ENCODE measurements at places on chromosomes 5 and 9.

- no peak for DNase-seq
Measured at GRCh38 chr9:79616971-79617370, 45.2 kb downstream of the TLE4 start.

DNA sequence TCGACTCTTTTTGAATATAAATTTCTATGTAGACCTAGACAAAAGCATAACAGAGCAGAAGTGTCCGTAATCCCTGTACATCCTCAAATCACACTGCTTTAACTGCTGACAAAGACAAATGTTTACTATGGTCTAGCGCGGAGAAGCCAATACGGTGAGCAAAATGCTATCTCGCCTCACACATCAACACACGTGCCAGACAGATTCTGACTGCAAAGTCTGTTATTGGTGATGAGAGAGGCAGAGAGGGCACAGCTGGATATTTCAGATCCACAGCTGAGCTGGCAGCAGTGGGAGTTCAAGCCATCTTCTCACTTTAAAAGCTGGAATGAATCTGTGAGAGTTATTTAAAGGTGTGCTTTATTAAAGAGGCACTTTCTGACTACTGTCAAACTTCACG lies 124.3 kb downstream of the ARL15 start:
- no peak for DNase-seq

- no peak for DNase-seq
Measured at GRCh38 chr9:37025071-37025822, 8.8 kb downstream of the PAX5 start.

DNA sequence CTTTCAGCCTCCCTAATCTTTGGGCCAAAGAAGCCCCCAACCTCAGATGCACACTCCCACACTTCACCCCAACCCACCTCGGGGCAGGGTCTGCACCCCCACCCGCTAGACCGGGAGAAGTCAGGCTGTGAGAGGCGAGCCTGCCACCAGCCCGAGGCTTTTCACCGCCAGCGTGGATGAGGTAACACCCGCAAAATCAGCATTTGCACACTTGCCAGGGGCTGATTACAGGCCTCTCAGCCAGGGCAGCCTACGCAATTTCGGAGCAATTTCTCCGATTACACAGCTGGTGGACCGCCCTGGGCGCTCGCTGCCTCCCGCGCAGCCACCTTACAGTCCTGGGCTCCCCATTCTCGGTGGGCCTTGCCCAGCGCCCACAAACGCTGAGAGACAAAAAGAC lies 68.5 kb downstream of the FOXD1 start:
- no peak for DNase-seq

- DNase-seq, result peak; percentile 28
Measured at GRCh38 chr5:76544268-76544926, 78.8 kb downstream of the F2RL2 start.

DNA sequence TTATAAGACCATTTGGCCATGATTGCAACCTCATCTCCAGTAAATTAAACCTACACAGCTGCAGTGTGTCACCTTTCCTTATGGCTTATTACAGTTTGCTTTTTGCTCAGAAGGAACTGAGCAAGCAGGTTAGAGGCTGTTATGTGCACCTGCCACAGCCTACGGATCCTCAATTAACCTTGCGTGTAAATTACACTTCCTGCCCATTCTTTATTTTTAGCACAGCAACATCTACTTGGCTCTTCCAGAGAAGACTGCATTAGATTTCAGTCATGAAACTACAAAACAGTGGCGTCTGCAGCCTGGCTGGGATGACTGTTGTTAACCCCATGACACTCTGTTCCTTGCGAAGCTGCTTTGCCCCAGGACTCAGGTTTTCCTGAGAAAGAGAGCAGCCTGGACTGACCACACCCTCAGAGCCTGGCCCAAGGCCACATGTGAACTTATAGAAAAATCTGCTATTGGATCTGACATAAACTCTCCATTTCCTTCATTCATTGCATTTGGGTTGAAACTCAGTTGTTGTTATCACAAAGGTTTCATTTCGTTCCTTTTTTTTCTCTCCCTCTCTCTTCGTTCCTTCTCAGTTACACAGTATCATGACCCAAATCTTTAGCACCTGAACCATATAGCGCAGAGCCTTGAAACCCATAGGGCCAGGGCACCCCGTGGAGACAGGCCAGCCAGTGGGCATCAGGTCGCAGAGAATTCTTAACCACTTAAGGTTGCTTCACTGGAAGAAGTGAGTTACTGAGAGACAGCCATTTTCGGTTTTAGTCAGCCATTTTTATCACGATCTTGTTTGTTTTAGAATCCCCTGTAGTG lies 138.6 kb downstream of the PALM2AKAP2 start:
- DNase-seq, result no peak

GRCh38 chr9:13900449-13900848 lies 413.5 kb downstream of the NFIB start:
- DNase-seq, result no peak

- no peak for DNase-seq
Measured at GRCh38 chr9:92504881-92505280, 22.6 kb upstream of the ASPN start.

GRCh38 chr9:133991214-133991921 lies 756 bp downstream of the VAV2 start:
- DNase-seq, result no peak

DNA sequence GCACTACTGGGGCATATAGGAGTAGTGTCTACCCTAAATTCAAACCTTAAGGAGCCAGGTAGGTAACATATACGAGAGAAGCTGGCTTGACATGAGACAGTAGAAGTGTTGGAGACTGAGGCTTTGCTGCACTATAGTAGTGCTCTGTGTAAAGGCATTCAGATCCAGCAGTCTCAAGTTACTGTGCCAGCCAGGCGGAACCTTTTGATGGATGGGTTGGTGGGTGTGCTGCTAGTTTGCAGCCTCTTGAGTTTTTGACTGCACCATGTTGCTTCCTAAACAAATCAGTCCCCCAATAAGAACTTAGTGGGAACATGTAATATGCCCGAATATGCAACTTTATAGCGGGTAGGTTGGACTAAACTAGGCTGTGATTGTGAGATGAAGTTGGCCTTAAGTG lies 1.5 kb downstream of the CLTA start:
- DNase-seq, result no peak

DNA sequence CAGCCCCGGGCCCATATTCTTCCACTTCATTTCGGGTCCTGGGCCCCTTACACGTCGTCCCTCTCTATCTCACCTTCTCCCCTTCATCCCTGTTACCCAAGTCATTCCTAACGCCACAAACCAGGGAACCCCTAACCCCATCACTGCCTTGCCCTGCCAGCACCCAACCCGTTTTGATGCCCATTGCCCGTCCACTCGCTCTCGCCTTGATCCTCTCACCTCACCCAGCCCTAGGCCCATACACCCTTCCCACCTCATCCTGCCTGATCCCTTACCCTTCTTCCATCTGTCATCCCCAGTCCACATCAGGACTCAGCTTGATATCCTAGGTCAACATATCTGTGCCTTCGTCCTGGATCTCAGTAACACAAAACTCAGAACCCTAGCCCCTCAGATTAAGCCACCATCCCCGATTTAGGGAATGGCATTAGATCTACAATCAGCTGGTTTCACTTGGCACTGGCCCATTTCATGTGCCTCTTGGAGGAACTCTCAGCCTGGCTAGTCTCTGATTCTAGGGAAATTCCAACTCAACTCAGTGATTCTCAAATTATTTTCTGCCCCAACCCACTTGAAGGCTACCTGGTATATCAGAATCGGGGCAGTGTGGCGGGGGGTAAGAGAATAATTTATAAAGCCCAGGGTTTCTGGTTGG lies 489 bp downstream of the CHMP5 start:
- no peak for DNase-seq

DNA sequence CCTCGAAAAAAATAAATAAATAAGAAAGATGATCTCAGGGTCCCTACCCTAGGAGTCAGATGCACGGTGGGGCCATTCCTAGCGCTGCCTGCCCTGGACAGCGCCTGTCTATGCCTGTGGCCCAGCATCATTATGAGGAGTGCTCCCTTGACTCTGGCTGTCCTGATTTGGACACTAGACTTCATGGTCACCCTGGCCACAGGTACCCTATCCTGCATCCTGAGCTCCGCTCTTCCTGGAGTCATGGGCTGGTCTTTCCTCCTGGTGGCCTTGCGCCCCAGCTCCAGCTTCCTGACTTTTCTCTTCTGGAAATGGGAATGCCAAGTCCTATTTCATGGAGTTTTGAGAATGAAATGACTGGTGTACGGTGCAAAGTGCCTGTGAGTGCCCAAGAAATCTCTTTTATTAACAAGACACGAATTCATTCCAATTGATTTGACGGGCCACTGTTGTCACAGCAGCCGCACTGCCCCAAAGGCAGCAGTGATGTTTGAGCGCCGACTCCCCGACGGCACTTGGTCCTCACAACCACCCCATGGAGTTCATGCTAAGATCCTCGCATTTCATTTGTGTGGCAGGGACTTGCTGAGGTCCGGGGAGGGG lies 564 bp upstream of the AIF1L start:
- DNase-seq, result no peak

DNA sequence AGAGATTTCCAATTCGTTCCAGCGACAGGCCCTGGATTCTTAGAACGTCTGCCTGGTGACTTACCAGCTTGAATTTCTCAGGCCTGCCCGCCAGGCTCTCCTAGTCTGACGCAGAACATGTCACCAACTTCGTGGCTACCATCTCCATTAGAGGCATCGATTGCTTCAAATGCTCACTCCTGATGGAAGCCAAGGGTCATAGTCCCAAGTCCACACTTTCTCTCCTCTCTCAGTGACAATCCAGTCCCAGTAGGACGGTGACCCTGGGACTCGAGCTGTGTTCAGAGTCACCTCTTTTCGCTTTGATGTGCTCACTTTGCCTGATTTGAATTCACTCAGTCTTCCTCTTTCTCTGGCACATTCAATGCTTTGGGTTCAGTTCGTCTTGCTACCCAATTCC lies 94.8 kb downstream of the GADD45G start:
- no peak for DNase-seq
